Germinal center (tissue), 1 donor: ENCODE measurements at places on chromosomes 2 and 18.

DNA sequence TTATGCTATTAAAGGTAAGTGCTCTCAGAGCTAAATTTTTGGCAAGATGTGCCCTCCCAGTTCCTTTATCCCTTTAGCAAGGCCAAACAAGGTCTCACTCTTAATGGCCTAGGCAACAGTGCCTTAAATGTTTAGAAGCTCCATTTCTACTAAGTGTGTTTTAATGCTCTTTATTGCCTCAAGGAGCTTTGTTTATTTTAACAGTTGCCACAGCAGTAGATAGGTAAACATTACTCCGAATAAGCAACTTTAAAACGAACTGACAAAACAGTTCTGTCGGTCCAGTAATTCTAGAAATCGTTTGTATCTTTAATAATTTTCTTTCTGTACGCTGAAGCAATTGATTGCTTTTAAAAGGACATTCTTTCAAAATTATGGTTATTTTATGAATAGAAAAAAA is 74.5 kb downstream of the PIEZO2 start:
- DNase-seq: no peak

DNA sequence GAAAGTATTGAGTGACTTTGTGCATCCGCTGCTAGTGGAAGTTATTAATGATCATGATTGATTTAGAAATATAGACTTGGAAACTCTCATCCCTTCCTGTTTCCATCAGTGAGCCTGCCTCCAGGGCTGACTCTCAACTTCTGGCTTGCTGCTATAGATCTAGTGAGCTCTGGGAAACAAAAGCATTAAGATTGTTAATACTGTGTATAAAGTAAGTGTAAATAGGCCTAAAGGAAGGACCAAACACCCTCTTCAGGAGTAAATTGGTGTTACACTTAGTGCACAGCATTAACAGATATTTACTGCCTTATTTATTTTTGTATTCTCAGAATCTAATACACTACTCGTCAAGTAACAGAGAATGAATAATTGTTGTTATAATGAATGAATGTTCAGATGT is 285.6 kb downstream of the THSD7B start:
- no peak for DNase-seq

DNA sequence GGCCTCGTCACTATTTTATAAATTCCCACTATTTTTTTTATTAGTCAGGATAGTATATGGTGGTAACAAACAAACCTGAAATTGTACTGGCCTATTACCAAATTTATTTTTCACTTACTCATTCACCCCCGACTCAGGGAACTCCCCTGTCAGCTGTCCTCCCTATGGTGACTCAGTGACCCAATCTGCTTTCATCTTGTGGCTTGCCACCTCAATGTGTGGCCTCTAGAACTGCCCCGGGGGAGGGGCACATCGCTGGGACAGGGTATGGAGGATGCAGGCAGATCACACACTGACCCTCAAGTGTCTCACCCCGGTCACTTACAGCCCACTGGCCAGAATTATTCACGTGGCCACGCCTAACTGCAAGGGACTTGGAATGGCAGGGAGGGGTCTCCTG is 71.6 kb downstream of the ACTR2 start:
- no peak for DNase-seq

DNA sequence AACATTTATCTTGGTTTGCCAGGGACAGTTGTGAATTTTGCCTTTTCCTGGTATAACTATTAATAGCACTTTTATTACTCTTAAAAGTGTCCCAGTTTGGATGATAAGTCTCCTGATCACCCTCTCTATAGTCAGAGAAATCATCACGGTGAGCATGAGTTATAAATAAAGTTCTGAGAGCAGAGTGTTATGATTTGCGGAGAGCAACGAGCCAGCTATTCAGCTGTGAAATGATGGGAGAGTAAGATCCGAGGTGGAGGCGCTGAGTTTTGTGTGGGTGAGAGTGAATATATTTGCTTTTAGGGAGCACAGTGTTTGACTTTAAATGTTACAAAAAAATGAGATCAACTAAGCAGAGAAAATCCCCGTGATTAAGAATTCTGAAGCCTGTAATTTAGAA is 179.6 kb downstream of the DSC3 start:
- DNase-seq: no peak

GRCh38 chr2:145530653-145531052 is 1010.7 kb upstream of the ZEB2 start:
- no peak for DNase-seq

- DNase-seq: no peak
These were observed 11.1 kb upstream of the CYS1 start for GRCh38 chr2:10091182-10091888.

DNA sequence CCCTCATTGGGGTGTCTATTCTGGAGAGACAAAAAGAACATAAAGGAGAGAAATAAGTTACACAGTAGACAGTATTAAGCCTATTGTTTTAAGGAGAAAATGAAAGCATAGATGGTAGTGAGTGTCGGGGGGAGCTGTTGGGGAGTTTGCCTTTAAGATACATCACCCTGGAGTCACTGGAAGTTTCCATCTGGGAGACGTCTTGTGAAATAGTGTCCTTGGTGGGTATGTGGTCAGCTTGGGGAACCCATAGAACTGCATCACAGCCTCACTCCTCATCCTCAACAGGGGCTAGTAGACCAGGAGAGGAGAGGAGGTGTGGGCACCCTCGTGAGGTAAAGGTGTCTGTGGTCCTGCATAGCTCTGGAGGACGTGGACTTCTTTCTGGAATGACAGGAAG is 60.6 kb downstream of the RNF144A start:
- DNase-seq: no peak

DNA sequence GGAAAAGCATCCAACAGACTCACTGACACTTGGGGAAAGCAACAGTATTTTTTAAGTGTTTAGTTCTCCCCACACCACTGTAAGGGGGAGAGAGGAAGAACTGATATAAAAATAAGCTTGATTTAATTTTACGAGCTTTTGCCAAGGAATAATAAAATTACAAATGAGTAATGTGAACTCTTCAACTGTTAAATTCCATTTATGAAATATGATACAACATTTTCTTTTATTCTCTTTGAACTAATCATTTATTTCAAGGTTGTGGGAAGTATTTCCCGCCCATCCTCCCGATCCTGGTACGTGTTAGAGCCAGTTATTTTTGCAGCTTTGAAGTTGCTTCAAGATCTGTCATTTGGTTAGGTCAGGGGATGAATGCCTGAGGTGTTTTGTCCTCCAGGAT is 35.2 kb downstream of the WDPCP start:
- DNase-seq: no peak

- DNase-seq: no peak
These were observed 7.3 kb upstream of the CXCR4 start for GRCh38 chr2:136125236-136125635.

DNA sequence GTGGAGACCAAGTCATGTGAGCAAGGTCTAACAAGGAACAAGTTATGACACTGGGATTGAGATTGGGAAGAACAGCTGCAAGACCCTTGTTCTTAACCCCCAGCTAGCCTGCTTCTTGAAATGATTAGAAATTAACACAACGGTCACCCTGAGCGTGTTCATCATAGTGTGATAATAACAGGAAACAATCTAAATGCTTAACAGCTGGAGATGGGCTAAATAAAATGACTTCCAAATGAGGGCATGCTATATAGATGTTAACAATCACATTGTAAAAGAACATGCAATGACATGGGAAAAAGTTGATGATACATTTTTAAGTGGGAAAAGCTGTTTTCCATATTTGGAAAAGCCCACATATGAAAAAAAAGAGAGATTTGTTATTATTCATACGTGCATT is 47.6 kb downstream of the RPL37A start:
- DNase-seq: no peak

- DNase-seq: no peak
These were observed 46.8 kb upstream of the ANXA4 start for GRCh38 chr2:69694894-69695849.

DNA sequence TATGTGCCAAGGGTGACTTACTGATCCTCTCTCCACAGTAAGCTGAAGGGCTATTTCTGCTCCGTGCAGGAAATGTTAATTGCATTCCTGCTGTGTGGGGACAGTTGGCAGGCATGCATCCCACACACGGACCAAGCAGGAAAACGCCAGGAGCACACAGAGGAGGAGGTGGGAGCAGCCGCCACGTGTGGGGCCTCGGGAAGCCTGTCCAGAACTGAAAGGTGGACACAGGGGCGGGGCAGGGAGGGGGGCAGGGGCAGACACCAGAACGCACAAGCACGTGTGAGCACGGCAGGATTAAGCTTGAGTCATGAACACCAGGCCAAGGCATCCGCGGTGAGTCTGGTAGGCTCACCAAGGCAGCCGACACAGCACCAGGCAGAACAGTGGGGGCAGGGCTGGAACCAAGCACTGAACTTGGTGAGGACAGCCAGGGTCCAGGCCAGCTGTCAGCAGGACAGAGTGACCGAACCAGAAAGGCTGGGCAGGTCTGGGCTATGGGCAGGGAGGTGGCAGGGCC is 177.1 kb downstream of the EIPR1 start:
- DNase-seq: no peak
